ENCODE measurements at places on chromosomes 7 and 10.

- no peak for DNase-seq
Measured at GRCh38 chr7:129122751-129123509, 21.6 kb upstream of the TSPAN33 start.

DNA sequence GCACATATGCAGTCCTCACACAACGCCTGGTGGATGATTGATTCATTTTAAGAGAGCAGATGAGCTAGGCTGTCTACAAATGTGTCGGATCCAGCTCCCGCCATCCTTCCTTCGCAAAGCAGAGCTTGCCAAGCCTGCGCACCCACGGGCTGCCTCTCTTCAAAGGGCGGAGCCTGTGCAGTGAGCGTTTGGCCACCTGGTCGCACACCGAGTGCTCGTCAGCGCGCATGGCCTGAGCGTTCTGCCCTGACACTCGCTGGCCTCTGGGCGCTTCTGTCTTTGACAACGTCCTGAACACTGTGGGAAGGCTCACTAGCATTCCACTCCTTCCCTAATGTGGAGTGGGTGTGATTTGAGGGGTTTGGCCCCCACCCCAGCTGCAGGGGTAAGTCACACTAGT, 47.1 kb upstream of the TMEM72 start:
- no peak for DNase-seq

DNA sequence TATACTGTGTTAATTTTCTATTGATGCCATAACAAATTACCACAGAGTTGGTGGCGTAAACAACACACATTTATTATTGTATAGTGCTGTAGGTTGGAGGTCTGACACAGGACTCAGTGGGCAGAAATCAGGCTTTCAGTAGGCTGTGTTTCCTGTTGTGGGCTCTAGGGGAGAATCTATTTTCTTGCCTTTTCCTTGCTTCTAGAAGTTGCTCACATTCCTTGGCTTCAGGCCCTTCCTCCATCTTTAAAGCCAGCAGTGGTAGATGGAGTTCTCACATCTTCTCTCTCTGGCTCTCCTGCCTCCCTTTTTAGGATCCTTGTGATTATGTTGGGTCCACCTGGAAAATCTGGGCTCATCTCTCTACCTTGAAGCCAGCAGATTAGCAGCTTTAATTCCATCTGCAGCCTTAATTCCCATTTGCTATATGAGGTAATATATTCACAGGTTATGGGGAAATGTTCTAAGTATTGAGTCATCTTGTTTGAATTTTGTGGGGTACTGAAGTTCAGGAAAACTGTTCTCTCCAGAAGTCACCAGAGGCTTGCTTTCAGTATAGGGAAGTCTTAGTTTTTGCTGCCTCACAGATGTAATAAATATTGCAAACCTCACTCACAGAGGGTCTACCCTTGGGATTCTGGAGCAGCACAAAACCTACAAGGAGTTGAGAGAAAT, 38.9 kb downstream of the CCNY start:
- no peak for DNase-seq

- DNase-seq = no peak
Measured at GRCh38 chr7:18508443-18509427, 13.2 kb downstream of the HDAC9 start.

GRCh38 chr7:23184709-23185359, 3.0 kb downstream of the NUP42 start:
- DNase-seq = no peak

- no peak for DNase-seq
Measured at GRCh38 chr10:10629512-10629911, 388.2 kb upstream of the CELF2 start.

- no peak for DNase-seq
Measured at GRCh38 chr7:38195804-38196595, 18.0 kb downstream of the STARD3NL start.

- DNase-seq = no peak
Measured at GRCh38 chr7:13016592-13017332, 329.3 kb downstream of the ARL4A start.
